ENCODE measurements at places on chromosomes 1 and 21. TPM values are rescaled to one million over a fixed set of nuclear protein-coding genes. Genes with fewer than 3 reads are reported as not detected.

CHD5 gene
- 3.2 TPM for total RNA-seq

S100A1 gene
- total RNA-seq: not detected

NIBAN1 gene
- total RNA-seq: 215 TPM

STMN1 gene
- 10.9 TPM for total RNA-seq

GUK1 gene
- total RNA-seq: 252 TPM

All from thoracic aorta (tissue), 2 donors.